Germinal center (tissue), 1 donor: ENCODE measurements at places on chromosomes 4 and X.

GRCh38 chr4:28973587-28974350 lies 1746.4 kb upstream of the PCDH7 start:
- no peak for DNase-seq

DNA sequence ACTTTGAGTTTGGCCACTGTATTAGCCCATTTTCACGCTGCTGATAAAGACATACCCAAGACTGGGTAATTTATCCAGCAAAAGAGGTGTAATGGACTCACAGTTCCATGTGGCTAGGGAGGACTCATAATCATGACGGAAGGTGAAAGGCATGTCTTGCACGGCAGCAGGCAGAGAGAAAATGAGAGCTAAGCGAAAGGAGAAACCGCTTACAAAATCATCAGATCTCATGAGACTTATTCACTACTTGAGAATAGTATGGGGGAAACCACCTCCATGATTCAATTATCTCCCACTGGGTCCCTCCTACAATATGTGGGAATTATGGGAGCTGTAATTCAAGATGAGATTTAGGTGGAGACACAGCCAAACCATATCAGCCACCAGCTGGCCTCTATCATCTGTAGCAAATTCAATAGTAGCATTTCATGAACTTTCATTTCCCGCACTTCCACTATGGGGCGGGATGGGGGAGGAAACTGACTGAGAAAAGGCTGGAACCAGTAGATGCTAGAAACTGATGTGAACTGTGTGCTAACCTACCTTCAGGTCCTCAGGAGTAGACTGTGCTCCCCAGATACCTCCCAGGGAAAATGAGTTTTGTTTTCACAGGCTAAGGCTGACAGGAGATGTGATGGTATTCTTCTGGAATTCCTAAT lies 35.3 kb upstream of the LGI2 start:
- no peak for DNase-seq

- DNase-seq: no peak
Observed at GRCh38 chr4:152691761-152692160, 12.0 kb upstream of the TMEM154 start.

DNA sequence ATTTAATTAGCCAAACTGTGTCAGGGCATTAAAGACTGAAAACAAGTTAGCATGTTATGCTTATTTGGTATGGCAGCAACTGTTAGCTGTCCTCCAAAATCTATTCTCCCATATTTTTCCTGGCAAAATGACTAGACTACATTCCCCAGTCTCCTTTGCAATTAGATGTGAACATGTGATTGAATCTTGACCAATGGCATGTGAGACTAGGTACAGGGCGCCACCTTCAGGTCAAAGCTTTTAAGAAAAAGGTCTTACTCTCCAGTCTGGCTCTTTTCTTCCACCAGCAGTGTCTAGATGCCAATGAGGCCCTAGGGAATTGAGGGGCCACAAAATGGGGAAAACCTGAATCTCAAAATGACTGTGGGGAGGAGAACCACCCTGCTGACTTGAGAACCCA lies 408.2 kb downstream of the SMARCA1 start:
- DNase-seq: peak; percentile 2

DNA sequence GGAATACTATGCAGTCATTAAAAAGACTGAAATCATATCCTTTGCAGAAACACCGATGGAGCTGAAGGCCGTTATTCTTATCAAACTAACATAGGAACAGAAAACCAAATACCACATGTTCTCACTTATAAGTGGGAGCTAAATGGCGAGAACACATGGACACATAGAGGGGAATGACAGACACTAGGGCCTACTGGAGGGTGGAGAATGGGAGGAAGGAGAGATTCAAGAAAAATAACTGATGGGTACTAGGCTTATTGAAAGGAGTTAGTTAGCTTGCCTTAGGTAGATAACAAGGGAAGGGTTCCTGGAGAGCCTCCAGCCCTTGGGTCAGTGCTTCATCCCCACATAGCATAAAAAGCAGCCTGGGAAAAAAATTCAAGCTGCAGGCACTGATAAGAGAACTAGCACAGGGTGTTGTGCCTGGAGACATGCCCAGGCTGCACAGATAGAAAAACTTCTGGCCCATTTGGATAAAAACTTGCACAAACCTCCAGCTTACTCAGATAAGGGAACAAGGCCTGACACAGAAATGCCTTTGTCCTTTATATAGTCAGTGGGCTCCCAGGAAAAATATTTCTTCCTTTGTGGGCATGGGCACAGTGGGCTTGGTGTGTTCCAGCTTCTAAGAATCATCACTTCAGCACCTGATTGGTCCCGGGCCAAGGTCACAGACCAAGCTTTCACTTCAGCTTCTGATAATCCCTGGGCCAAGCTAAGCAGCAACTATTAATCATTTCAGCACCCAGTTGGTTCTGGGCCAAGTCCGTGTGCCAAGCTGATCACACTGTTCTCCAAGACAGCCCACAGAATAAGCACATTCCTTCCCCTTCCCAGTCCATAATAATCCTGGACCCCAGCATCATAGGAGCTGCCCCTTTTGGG lies 23.1 kb upstream of the PWWP3B start:
- DNase-seq: no peak

DNA sequence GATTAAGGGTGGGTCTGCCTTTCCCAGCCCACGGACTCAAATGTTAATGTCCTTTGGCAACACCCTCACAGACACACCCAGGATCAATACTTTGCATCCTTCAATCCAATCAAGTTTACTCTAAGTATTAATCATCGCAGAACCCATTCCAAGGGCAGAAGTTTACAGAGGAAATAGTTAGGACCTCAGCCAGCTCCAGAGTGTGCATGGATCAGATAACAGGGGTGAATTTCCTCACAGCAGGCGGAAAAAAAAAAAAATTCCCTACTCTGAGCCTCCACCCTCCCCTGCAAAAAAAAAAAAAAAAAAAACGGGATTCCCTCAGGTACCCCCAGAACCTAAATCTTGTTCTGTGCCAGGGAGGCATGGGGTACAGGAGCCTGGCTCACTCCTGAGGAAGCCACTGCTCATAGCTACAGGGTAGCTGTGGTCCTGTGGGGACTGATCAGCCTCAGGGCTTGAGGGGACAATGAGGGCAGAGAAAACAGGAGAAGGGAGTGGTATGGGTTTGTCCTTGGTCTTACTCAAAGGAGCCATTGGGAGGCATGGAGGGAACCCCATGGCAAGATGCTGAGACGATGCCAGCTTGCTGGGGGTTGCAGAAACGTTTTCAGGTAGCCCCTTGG lies 113.0 kb downstream of the DHRSX start:
- no peak for DNase-seq
